ENCODE measurements at places on chromosomes 12 and 14.

- no peak for DNase-seq
Observed at GRCh38 chr12:86948851-86949250, 692.7 kb upstream of the MGAT4C start.

GRCh38 chr12:11970155-11970520 lies 100.6 kb upstream of the BCL2L14 start:
- no peak for DNase-seq

GRCh38 chr12:54126696-54127537 lies 61.9 kb downstream of the SMUG1 start:
- DNase-seq, result no peak

DNA sequence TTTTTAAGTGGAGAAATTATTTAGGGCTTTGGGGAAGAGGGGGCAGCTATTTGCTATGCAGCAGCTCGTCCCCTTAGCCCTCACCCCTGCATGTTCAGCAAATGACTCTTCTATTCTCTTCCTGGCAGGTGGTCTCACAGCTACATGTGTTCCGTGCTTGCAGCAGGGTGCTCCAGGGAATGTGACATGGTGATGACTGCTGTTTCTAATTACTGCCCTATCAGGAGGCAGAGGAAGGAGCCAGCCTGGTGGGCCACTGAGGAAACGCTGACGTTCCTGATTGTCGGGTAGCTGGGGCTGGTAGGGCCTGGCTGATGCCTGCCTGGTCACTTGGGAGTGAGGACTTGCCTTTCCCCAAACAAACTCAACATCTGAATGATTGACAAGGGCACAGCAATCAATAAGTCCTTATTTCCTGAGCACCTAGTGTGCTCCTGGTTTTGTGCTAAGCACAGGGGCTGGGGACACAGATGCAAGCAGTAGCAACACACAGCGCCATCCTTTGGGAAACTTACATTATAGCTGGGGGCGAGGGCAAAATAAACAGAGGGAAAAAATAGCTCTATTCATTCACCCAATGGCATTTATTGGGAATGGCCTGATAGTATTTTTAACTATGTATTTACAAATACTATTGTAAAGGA lies 377.8 kb downstream of the FUT8 start:
- no peak for DNase-seq

DNA sequence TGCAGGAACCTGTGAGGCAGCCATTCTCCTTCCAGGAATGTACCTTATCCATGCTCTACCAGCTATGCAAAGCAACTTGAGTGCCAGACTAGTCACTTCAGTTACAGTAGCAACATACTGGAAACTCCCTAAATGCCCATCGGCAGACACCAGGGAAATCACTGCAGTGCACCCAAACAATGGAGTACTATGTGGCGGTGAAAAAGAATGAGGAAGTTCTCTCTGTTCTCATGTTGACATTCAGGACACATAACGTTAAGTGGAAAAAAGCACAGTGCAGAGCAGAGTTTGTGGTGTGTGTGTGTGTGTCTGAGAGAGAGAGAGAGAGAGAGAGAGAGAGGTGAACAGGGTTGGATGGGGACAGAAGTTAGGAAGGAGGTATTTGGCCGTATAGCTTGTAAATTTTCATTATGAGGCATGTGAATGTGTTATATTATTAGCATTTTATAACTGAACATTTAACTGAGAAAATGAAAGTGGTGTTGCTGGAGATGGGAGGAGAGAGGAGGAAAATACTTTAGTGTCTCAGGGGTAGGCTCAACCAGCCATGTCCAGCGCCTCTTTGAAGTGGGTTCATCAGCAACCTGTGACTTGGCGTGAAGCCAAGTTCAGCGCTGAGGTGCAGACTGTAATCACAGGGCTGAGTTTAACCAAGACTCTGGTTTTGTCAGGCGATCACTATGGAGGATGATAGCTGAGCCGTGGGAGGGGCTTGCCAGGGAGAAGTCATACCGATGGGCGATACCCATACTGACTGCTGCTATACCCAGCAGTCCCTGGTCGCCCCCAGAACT lies 17.3 kb downstream of the TNFAIP2 start:
- no peak for DNase-seq

GRCh38 chr12:71397433-71397954 lies 42.1 kb upstream of the LGR5 start:
- DNase-seq, result no peak

GRCh38 chr12:69442894-69443293 lies 27.3 kb upstream of the FRS2 start:
- no peak for DNase-seq

DNA sequence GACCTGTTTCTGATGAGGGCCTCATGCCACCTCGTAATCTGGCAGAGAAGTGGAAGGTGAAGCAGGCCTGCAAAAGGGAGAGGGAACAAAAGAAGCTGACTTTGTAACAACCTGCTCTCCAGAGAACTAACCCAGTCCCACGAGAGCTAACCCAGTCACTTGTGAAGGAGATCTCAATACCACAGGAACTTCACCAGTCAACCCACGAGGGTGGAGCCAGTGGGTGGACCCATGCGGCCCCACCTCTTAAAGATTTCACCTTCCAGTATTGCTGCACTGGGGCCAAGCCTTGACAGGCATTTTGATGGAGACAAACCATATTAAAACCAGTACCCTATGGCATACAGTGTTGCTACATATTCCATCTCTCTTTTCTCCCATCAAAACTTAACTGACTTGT lies 55.1 kb downstream of the SERPINA10 start:
- no peak for DNase-seq

DNA sequence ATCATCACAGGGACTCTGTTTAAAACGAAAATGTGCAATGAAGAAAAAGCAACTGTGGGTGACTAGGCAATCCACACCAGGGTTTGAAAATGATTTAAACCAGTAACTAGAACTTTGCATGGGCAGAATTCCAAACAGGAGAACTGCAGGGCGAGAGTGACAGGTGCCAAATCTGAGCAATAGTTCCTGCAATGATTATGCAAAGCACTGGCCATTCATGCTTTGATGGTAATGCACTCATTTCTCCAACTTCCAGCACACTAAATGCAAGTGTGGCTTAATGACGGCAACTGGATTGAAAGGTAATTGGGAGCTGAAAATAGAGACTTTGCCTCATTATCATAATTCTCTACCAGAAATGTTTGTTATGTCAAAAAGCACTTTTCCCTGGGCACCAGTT lies 140.5 kb upstream of the TMCC3 start:
- no peak for DNase-seq

GRCh38 chr14:79515158-79515557 lies 696.1 kb downstream of the DIO2 start:
- no peak for DNase-seq

GRCh38 chr12:19410629-19411185 lies 28.6 kb upstream of the AEBP2 start:
- DNase-seq, result no peak

GRCh38 chr12:58301038-58301729 lies 359.8 kb downstream of the ATP23 start:
- DNase-seq, result no peak

- peak; percentile 48 for DNase-seq
Observed at GRCh38 chr14:93395231-93395630, 35.5 kb upstream of the UNC79 start.

GRCh38 chr14:93952829-93953228 lies 23.5 kb downstream of the ASB2 start:
- no peak for DNase-seq

DNA sequence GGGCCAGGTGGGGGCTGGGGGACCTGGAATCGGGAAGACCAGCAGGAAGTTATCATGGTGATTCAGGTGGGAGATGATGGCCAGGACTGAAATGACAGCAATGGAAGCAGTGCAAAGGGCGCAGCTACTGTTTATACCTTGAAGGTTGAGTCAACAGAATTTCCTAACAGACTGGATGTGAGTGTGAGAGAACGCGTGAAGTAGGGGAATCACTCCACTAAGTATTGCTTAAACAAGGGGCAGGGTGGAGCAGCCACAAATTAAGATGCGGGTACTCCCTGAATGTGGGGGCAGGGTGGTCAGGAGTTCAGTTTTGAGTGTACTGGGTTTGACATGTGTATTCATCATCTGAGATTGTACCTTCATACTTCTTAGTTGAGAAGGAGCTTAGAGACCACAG lies 45.1 kb downstream of the MYF5 start:
- DNase-seq, result no peak

All from KG1 (cell line).